ENCODE measurements at places on chromosomes 2 and 18.
A peak's percentile ranks its signal among the peaks of the same experiment; 100 is the strongest.

DNA sequence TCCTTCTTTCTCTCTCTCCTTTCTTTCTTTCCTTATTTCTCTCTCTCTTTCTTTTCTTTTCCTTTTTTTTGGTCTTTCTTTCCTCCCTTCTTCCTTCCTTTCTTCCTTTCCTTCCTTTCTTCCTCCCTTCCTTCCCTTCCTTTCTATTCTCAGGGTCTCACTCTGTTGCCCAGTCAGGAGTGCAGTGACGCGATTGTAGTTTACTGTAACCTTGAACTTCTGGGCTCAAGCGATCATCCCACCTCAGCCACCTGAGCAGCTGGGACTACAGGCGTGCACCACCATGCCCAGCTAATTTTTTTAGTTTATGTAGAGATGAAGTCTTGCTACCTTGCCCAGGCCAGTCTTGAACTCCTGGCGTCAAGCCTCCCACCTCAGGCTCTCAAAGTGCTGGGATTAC is 83.8 kb upstream of the PPM1B start:
- DNase-seq: no peak

GRCh38 chr2:60481257-60481656 is 72.2 kb downstream of the BCL11A start:
- no peak for DNase-seq

GRCh38 chr18:38174594-38174993 is 609.0 kb upstream of the CELF4 start:
- DNase-seq: no peak

GRCh38 chr18:23135550-23136325 is 453 bp downstream of the CABLES1 start:
- peak; percentile 85 for DNase-seq

GRCh38 chr2:20573620-20574422 is 77.1 kb downstream of the HS1BP3 start:
- DNase-seq: no peak

DNA sequence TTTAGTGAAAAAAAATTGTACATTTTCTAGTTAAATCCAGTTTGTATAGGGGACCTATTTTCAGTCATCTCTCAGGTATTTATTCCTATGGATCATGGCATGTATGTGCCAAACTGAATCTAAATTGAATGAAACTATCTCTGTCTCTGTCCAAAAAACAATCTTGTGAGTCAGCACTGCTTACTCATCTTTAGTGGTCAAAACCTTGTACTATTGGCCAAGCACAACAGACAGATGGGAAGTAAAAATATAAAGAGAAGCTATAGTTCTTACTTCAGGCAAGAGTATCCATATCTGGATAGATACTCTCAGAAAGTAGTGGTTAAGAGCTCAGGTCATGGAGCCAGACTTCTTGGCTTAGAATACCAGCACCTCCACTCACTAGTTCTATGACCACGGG is 76.0 kb upstream of the KLHL14 start:
- DNase-seq: no peak

DNA sequence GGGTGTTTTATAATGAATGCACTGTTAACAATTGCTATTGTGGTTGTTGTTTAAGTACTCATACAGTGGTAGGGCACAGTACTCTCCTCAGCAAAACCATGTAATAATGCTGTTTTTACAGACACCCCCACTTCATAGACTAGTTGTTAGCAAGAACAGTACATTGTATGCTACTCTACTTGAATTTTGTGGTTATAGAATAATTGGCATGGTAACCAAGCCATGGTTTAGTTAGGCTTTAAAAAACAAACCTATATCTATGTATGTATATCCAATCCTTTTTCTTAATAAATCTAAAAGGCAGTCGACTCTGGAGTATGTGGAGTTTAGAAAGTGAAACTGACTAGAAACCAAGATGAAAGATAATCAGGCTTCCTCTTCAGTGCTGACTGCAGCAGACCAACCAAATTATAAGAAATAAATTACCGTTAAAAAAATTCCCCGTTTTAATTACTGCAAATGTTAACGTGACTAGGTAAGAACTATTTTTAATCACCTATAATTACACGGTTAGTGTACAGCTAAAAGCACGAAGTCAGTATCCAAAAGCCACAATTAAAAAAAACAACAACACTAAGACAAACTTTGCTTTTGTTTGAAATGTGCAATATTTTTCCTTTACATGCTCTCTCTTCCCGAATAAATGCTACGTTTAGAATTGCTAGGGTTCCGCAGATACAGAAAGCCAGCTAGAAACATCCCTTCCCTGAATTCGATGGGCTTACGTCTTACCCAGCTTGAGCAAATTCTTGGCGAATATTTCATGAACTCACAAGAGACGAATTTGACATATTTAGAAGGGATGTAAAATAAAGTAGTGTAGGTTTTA is 113.3 kb upstream of the SERTAD2 start:
- no peak for DNase-seq
